ENCODE measurements at places on chromosomes 11 and 22.

DNA sequence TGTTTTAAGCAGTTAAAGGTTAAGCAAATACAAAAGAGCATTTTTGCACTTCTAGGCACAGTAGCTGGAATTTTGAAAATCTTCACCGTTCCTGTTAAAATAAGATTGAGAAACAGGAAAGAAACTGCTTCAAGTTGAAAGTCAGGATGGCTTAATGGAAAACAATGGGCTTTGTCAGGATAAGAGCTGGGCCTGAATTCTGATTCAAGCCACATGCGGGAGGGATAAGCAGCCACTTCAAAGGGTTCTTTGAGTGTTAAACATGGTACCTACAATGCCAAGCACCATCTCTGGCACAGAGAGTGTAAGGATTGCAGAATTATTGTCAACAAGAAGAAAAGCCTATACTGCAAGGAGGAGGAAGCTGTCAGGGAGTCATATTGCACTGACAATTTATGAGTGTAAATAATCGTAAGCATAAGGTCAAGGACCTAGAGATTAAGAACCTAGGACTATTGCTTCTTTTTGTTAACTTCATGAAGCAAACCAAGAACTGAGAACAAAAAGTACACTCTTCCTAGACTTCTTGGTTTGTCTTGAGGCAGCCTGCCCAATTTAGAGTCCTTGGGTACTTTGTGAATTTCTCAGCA, 32.5 kb downstream of the MPPED2 start:
- no peak for DNase-seq

GRCh38 chr11:77026221-77026620, 8.0 kb upstream of the B3GNT6 start:
- no peak for DNase-seq

DNA sequence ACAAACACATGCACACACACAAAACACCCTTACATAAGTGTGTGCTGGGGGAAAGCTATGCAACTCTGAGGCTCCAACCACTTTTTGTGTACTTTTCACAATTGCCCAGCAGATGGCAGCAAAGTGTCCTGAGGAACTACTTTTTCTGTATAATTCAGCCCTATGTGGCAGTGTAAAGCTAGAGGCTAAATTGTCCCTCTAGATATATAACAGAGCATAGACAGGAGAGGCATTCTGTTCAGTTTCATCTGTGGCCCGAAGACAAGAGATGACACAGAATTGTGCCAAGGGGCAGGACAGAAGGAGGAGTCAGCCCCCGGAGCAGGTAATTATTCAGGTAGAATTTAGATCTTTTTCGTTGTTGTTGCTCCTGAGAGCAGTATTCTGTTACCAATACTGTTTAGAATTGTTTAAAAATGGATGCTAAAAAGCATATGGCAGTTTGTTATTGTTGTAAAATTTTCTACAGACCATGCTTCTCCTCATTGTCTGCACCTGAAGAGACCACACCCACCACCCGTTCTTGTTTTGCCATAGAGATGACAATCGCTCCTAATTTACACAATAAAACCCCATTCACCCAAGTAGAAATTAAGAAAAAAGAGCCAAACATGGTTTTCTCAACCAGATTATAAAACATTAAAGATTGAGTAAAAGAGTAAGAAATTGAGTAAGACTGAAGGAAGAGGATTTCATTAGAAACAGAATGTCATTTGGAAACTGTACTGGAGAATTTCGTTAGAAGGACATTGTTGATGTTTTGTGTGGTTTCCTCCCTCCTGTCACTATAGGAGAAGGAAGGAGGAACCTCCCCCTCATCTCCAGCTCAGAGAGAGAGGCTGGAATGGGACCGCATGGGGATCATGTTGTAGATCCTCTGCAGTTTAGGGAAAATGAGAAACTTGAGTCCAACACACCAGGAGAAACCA, 14.5 kb upstream of the MS4A7 start:
- DNase-seq = peak; percentile 47

GRCh38 chr11:55895216-55895615, 12.1 kb downstream of the TRIM51 start:
- no peak for DNase-seq

DNA sequence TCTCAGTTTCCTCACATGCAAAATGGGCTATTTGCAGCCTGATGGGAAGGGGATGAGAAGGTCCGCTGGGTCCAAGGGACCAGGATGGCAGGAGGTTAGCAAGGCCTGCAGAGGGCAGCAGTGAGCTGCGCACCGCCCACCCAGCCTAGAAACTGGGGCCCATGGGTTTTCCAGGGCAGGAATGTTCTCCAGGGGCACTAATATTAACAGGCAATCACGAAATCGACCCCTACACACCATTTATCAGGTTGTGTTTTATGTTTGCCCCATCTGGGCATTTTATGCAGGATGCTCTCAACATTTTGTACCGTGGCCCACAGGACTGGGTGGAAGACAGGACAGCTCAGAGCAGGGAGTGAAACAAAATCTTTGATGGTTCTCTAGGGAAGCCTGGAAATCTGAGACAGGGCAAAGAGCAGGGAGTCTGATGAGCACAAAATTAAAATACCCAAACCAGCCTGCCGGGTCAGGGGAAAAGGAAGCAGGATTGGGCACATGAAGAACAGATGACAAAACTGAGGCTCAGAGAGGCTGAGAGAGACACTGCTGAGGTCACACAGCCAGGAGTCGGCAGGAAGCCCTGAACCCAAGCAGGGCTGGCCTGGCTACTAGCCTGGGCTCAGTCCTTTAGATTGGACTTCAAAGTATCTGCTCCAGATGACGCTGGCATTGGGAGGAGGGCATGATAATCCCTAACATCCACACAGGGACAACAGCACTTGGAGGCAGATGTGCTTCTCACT, 1.6 kb upstream of the BCR start:
- DNase-seq = peak; percentile 34

DNA sequence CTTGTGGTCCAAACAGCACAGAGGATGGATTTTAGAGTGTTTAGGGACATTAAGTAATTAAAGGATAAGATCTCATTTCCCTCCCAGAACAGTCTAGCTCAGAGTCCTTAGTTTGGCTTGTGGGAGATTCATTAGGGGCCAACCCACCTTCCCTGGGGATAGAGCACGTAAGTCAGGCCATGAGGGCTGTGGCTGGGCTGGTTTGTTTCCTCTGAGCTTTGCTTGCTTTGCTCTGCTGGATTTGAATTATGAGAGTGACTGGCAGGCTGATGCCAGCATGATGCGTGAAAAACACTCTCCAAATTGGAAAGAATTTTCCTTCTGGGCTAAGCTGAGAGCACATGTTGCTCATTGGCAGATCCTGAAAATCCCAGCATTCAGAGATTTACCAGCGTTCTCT, 84.7 kb upstream of the HEPHL1 start:
- DNase-seq = no peak

GRCh38 chr11:9752091-9752490, 88.2 kb downstream of the SWAP70 start:
- no peak for DNase-seq

GRCh38 chr11:5597953-5598352, 1.5 kb downstream of the TRIM6 start:
- no peak for DNase-seq

- no peak for DNase-seq
These were observed 1.0 kb downstream of the ZNF70 start for GRCh38 chr22:23749841-23750301.

GRCh38 chr11:2366733-2367132, 10.4 kb upstream of the CD81 start:
- no peak for DNase-seq

- DNase-seq = peak; percentile 8
These were observed 14.1 kb downstream of the ANKK1 start for GRCh38 chr11:113401718-113402117.

DNA sequence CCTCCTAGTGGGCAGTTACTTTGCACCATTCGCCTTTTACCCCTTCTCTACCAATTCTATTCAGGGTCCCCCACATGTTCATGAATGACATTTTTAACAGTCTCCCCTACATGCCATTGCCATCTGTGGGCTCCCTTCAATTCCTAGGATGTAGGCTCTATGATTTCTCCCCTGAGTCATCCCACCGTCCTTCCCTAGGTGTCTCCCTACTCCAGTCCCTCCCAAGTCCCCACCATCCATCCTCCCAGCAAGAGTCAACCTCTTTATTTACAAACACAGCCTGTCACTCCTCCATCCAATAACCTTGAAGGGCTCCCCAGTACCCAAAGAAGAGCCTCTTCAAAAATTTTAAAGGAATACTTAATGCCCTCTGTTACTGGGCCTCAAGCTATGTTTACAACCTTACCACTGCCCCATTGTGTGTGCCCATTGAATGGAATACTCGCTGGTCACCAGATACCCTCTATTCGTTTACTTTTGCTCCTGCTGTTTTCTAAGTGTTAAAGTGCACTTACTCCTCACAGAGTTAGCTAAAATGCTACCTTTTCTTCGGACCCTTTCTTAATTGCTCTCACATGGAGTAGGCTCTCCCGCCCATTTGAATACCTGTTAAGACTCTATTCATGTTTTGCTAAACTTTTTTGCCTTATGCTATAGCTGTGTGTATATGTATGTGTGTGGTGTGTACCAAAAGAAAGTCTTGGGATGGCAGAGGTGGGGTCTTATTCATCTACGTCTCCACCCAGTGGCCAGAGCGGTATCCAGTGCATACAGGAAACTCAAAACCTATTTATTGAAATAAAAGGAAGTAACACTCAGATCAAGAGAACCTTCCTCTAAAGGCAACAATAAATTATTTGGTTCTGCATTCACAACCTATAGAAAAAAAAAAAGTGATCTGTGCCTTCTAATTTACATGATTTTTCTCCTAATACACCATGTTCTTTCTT, 235.8 kb upstream of the CCDC90B start:
- DNase-seq = peak; percentile 34

DNA sequence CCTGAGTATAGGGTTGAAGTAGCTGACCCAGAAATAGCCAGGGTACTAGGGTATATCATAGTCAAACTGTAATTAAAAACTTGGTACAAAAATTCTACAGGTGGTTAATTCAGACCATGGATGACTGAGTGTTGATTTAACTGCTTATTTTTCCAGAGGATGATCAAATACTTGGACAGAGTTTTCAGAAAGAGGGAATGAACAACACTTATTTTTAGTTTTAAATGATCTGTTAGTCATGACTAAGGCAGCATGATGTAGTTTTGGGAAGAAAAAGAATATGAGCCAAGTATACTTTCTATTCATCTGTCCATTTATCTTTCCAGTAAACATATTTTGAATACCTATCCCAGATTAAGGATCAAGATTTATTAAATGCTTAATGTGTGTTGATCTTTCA, 19.8 kb upstream of the CCDC89 start:
- DNase-seq = peak; percentile 54

- no peak for DNase-seq
These were observed 39.4 kb downstream of the CARD18 start for GRCh38 chr11:105100206-105100605.

- no peak for DNase-seq
These were observed 173.7 kb downstream of the CEP164 start for GRCh38 chr11:117501237-117501898.

DNA sequence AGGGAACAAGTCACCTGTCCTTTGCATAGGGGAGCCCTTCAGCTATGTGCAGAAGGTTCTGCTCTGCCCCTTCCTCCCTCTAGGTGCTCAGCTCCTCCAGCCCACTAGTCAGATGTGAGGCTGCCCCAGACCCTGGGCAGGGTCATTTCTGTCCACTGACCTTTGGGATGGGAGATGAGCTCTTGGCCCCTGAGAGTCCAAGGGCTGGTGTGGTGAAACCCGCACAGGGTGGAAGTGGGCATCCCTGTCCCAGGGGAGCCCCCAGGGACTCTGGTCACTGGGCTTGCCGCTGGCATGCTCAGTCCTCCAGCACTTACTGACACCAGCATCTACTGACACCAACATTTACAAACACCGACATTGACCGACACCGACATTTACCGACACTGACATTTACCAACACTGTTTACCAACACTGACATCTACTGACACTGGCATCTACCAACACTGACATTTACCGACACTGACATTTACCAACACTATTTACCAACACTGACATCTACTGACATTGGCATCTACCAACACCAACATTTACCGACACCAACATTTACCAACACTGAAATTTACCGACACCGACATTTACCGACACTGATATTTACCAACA, 71.9 kb upstream of the PPP6R3 start:
- DNase-seq = no peak

Data from AG10803 (cell line).